Gastroesophageal sphincter (tissue), 4 donors: ENCODE measurements at places on chromosomes 5 and 9.

- ATAC-seq, result no peak
Observed at GRCh38 chr9:73210886-73211666, 59.4 kb downstream of the ANXA1 start.

- ATAC-seq, result no peak
Observed at GRCh38 chr9:126703002-126703865, 89.5 kb downstream of the LMX1B start.

DNA sequence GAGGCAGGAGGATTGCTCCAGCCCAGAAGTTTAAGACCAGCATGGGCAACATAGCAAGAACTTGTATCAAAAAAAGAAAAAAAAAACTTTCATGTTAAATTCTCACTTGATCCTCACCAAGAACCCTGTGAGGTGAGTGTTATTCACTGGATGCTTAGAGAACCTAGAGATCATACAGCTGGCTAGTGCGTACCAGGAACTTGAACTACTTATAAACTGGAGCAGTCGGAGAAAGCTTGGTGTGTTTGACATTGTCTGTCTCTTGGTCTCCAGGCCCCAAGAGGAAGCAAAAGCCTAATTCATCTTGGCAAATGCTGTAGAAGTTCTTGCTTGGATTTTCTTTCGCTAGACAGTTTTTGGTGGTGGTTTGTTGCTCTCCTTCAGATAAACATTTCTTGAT, 18.1 kb downstream of the TJP2 start:
- no peak for ATAC-seq

- ATAC-seq, result no peak
Observed at GRCh38 chr5:173204185-173204979, 30.6 kb downstream of the NKX2-5 start.

DNA sequence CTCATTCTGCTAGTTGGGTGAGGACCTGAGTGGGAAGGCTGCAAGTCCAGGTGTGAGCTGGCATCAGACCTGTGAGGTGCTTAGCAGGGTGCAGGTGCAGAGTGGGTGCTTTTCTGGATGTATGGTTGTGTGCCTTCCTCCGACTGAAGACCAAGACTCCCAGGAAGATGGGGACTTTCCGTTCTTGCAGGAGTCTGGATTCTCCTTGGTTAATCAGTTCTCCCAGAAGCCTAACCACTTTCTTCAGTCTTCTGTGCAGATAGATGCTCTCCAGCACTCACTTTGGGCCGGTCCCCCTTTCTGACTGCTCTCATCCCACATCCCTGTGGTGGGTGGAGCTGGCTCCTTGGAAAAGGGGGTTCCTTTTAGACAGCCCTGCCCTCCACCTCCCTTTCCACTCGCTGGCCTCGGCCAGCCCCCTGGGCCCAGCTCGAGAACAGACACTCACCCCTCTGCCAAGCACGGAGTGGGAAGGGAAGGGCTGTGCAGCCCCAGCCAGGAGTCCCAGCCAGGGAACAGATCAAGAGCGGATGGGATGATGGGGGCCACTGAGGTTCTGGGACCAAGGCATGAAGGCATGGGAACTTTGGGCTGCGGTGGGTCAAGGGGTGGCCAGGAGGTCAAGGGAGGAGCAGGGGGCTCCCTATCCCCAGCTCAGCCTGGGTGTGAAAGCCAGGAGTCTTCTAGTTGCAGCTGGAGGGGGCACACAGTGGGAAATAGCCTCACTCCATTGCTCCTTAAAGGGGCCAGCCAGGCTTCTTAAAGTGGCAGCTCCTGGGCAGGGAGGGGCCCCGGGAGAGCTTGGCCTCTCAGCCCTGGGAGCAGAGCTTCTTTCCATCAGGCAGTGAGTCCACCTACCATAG, 62.4 kb downstream of the FGF18 start:
- ATAC-seq, result no peak

DNA sequence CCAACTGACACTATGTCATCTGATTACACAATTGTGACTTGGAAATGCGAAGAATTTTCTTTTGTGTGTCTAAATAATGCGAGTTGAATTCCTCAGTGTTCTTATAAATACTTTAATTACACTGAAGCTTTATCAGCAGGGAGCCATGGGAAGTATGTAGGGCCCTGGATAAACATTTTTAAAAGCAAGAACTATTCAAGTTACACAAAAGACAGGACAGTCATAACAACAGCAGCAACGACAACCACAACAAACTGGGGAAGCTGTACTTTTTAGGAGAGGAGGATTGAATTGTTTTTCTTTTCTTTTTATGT, 250.3 kb upstream of the ZNF608 start:
- ATAC-seq, result no peak

DNA sequence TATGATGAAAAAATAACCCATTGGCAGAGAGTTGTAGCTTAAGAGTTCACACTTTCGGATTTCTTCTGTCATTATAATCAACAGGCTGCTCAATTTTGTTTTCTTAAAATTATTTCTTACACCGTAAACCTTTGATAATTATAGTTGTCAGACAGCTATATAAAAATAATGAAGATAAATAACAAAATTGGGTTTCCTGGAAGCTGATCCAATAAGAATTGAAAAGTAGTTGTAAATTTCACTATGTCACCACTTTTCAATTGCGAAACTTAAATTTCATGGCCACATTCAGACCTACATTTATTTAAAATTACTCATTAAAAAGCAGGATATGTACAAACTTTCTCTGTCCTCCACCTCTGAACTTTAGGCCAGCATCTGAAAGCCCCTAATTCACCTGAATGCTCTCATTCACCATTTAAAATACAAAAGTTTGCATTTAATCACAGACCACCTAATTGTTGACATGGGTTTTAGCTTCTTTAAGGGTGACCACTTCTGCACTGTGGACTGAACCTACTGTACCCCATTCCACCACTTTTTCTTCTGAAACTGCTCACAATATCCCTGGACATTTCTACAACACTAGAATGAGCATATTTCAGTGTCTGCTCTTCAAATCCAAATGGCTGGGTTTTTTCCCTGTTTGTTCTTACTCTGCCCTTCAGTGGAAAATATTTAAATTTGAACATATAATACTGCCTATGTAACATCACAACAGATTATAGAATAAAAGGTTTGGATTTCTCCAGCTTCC, 680 bp downstream of the SELENOP start:
- no peak for ATAC-seq

DNA sequence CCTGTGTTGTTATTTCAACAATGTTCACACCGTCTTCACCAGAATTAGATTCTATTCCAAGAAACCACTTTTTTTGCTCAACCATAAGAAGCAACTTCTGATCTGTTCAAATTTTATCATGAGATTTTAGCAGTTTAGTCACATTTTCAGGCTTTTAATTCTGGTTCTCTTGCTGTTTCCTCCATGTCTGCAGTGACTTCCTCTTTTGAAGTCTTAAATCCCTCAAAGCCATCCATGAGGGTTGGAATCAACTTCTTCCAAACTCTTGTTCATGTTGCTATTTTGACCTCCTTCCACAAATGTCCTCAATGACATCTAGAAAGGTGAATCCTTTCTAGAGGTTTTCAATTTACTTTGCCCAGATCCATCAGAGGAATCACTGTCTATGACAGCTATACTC, 25.7 kb upstream of the ENTREP1 start:
- ATAC-seq, result no peak

- no peak for ATAC-seq
Observed at GRCh38 chr5:14810928-14811572, 60.5 kb downstream of the ANKH start.

GRCh38 chr9:78038620-78039300, 7.1 kb upstream of the GNAQ start:
- ATAC-seq, result no peak

DNA sequence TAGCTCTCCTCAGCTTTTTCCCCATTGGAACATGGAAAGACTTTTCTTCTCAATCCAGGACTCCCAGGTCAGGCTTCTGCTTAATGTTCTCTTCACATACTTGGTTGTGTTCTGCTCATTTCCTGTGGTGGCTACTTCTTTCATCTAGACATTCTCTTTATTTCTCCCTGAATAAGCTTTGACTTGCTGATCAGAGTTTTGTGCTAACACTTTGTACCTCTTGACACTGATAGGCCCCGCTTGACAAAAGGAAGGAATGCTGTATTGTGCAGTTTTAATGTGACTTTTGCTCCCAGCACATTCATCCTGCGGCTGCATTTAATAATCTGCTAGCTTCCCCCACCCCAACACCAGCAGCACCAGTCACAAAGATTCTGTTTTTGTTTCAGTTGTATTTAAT, 90.9 kb upstream of the MINAR2 start:
- ATAC-seq, result no peak

DNA sequence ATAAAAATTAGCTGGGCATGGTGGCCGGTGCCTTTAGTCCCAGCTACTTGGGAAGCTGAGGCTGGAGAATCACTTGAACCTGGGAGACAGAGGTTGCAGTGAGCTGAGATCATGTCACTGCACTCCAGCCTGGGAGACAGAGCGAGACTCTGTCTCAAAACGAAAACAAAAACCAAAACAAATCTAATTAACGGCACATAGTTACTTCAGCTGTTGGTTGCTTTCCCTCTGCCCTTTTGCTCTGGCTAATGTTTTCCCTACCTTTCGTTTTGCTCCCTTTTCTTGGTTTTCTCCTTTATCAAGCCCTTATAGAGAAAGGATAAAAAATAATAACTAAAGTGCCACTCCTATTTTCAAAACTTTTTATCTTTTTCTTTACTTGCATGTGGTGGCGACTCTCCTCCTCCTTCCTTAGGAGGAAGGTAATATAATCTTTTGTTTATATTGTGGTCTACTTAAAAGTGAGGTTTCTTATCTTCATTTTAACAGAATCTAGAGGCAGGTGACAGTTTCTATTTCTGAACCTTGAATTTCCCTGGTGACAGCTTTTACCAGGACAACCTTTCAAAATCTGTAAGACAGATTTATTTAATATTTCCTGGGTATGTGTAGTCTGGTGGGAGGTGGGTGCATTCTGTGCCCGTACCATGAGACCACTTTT, 125.4 kb downstream of the ARHGEF28 start:
- no peak for ATAC-seq

- ATAC-seq, result no peak
Observed at GRCh38 chr9:115596021-115596745, 478.2 kb upstream of the TNC start.

- no peak for ATAC-seq
Observed at GRCh38 chr5:108637134-108637533, 110.6 kb upstream of the FER start.

- peak; percentile 87 for ATAC-seq
Observed at GRCh38 chr9:33721674-33722358, 73.5 kb upstream of the PRSS3 start.

DNA sequence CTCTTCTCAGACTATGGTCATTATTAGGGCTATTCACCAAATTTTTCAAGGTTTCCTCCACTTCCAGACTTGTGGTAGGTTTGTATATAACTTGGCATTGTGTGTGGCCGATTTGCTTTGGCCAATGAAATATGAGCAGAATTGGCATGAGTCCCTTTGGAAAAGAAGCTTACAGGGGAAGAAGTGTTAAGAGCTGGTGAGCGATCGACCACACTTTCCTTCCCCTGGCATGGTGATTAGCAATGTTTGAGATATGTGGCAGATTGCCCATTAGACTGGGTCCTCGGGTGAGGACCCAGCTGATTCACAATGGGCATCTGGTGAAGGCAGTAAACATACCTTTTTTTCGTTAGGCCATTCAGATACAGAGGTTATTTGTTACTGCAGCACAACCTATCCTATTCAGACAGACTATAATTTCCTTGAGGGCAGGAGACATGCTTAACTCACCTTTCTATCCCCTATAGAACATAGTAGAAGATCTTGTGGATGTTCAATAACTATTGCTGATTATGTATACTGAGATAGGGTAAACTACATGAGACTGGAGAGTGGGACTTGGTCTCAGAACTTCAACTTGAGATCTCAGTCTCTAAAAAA, 62.8 kb upstream of the KLF9 start:
- no peak for ATAC-seq
